ENCODE measurements at places on chromosomes 2 and 18. TPM values are rescaled to one million over a fixed set of nuclear protein-coding genes. Genes with fewer than 3 reads are reported as not detected.

DNA sequence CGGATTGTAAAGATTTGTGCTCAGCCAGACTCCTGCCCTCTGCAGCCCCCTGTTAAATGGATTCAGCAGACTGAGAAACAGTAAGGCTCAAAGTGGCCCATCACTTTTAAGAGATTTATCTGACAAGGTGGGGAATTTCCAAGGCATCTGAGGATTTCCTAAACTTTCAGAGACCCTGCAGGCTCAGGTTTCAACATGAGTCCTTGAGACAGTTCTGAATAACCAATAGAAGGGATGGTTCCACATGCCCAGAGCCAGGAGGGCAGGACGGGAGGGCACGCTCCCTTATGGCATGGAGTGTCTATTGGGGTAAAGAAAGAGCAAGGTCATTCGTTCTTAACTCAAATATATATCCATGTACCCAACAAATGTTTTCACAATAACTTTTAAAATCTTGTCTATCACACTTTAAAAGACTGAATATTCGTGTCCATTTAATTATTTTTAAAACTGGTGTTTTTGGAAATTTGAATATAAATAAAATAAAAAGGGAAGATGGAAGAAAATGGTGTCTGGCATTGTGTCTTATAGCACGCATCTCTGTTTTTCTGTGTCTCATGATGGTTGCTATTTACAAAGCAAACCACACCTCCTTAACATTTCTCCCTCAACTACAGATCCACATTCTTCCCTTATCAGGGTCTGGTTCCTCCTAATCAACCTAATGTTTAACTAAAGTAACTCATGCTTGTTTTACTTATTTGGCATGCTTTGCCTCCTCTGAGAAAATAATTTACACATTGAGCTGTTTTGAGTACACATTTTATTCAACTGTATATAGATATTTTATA, 56.0 kb upstream of the DSG1 start:
- no peak for DNase-seq

- DNase-seq: no peak
Observed at GRCh38 chr2:165777522-165778186, 16.4 kb downstream of the GALNT3 start.

- peak; percentile 44 for DNase-seq
Observed at GRCh38 chr18:35415511-35416073, 38.5 kb upstream of the ZNF396 start.

DNA sequence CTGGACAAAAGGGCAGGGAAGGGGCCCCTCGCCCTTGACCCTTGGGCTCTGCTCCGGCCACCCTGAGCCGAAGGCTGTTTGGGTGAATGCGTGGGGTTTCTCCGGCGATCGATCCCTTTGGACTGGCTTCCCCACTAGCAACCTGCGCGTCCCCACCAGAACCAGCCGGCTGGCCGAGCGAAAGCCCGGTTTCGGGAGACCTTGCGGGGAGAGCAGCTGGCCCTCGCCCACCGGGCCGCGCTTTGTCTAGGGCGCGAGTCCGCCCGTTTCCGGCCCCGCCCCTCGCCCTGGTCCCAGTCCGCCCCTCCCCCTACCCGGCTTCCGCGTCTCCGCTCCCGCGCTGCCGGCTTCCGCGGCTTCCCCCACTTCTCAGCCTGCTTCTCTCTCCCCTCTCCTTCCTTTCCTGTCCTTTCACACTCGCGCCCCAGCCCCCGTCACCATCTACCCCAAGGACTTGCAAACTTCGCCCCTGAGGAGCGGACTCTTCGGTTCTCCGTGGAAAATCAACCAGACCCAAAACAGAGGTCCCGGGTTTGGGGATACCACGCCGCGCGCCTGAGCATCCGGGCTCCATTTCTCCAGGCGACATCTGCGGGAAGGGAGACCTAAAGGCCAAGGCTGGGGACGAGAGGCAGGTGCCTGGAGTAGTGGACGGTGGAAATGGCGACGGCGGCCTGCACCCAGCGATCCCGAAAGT, 48.0 kb upstream of the ATP6V1B1 start:
- peak; percentile 33 for DNase-seq

DNA sequence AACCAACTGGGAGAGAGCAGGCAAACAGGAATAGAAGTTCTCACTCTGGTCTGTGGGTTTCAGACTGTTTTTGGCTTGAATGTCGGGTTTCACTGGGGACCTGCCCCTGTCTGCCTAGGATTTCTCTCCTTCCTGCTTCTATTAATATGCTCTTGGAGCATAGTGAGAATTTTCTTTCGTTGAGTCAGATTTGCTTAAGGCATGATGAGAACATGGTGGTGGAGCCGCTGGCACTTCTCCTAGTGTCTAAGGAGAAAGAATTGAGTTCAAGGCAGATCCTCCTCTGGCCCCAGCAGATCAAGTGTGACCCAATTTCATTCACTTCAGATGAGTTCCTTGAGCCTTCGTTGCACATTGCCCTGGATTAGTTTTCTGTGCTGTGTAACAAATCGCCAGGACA, 103.9 kb upstream of the HS6ST1 start:
- no peak for DNase-seq

DNA sequence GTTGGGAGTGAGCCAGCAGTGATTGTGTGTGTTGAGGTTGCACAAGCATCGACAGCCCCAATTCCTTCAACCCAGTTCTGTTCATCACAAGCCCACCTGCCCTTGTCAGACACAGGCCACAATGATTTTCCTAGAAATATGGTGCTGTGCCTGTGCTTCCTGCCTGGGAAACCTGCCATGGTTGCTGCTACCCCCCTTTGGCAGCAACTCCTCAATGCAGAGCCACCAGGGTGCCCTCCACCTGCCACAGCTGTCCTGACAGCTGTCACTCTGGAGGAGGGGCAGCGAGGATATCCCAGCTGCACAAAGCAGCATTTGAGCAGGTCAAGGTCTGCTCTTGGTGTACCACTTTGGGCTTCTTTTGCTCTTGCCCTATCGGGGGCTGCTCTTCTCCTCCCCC, 27.1 kb downstream of the SMIM21 start:
- DNase-seq: peak; percentile 66

DNA sequence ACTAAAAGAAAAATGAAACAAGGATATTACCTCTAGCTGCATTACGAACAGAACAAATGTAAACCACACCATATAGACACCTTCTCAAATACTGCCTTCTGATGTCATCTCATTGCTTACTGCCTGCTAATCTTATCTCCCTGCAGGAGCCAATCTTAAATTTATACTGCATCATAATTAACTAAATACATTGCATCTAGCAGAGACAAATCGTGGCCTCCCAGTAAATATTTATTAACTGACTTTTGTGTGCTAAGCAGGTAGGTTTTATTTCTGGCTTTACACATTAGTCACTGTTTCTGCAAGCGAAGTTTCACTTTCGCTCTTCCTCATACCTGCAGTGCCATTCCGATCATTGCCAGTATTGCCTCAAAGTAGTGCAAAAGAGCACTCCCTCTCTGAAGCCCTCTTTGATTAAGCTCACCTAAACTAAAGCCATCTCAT, 67.5 kb downstream of the SPATS2L start:
- no peak for DNase-seq

DNA sequence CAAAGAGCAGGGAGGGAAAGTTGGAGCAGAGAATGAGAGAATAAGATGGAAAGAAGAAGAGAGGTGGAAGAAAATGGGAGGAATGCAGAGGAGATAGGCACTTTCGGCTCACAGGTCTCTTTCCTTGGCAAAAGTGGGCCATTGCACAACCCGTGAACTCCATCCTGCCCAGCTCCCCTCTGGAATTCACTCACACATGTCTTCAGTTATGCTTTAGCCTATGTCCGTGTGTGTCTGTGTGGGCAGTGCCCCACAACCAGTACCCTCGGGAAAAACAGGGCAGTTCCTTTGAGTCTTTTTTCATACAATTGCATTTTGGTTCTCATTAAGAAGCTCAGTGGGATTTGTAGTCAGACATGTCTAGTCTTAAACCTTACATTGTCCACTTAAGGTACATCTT, 34.5 kb downstream of the DTNA start:
- DNase-seq: no peak

- no peak for DNase-seq
Observed at GRCh38 chr18:64027931-64028695, 58.2 kb downstream of the SERPINB8 start.

DNA sequence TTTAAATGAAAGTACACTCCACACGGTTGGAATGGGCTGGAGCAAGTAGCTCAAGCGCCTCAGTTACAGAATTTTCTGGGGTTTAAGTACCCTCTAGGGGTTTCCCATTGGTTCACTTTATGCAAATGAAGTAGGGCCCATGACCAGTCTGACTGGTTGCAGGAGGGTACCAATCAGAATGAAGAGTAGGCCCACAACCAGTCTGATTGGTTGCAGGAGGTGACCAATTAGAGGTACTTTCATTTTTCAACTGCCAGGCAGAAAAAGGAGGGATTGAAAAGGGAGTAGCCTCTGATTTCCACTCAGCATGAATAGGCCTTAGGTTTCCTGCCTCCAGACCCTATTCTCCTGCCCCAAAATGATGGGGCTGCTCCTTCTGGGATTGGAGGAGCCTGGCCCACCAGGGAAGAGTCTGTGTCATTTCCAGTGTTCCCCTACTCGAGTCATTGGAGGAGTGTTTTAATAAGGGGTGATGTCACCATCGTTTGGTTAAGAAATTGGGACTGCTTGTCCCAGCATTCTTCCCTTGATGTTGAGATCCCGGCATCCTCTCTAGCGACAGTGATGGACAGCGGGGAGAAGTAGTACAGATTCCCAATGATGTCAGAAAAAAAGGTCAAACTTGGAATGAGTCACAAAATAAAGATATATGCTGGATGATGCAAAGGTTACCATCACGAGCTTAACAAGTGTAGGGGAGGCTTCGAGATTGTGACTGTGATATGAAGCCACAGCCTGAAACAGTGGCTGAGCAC, 210.4 kb downstream of the SH3BP4 start:
- DNase-seq: no peak

The GKN1 gene
- total RNA-seq: 0.09 TPM

The MYO5B gene
- 0.98 TPM for total RNA-seq

The ABCB11 gene
- 0.04 TPM for total RNA-seq

The PDE1A gene
- total RNA-seq: 12.9 TPM
